Germinal center (tissue), 1 donor: ENCODE measurements at places on chromosomes 2 and 18.

DNA sequence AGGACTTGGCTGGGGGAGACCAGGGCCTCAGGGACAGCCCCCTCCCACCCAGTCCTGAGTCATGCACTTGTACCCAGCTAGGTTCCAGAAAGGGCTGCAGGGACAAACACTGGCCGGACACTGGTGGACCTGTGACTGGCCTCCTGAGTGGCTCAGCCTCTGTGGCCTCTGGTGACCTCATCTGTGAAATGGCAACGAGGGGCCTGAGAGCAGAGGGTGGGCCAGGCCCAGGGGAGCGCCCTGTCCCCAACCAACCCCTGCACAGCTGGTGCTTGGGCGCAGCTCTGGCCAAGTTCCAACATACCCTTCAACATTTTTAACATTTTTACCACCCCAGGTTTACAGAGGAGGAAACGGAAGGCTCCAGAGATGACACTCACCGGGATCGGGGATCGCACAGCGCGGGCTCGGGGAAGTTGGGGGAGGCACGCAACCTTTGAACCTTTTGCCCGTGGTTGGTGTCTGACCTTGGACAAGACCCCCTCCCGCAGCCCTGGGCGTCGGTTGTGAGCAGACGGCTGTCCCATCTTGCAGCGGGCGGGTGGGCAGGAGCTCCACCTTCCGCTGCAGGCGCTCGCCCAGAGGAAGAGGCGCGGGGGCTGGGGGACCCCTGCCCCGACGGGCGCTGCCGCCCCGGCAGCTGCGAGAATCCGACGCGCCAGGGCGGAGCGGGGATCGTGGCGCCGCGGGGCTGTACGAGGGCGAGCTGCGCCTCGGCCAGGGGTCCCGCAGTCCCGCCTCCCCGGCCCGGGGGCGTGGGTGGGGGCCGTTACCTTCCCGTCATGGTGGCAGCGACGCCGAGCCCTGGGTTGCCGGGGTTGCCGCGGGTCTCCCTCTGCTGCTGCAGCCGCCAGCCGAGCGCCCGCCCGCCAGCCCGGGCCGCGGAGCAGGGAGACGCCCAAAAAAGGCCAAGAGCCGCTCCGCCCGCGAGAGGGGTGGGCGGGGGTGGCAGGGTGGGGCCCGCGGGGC, 805 bp downstream of the LIMS2 start:
- DNase-seq, result no peak

DNA sequence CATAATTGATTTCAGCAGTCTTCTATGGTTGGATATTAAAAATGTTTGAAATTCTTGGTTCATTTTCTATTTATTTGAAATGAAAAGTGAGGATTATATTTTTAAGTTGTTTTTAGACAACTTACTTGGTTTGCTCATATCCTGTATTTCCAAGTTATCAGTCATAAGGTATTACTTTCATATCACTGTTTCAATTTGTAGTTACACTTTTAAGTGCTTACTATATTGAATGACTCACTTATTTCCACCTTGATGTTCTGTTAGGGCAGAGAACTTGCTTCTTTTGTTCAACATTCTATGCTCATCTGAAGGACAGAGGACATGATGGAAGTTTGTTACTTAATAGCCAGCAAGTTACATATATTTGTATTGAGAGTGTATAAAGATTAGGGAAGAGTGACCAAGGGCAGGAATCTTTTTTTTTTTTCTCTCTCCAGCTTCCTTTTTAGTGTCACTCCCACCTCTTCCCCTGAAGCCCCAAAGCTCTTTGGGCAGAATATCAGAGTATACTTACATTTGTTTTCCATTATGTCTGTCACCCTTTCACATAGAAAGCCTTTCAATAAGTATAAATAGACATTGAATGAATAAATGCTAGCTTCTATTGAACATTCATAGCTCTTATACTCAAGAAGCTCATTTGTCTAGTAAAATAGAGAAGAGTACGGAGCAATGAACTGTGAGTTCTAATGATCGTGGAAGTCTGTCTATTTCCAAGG, 28.1 kb downstream of the PIK3C3 start:
- DNase-seq, result no peak

GRCh38 chr2:111111101-111111755, 9.5 kb upstream of the BCL2L11 start:
- DNase-seq, result no peak

GRCh38 chr2:70937866-70938585, 2.3 kb downstream of the ATP6V1B1 start:
- DNase-seq, result no peak

DNA sequence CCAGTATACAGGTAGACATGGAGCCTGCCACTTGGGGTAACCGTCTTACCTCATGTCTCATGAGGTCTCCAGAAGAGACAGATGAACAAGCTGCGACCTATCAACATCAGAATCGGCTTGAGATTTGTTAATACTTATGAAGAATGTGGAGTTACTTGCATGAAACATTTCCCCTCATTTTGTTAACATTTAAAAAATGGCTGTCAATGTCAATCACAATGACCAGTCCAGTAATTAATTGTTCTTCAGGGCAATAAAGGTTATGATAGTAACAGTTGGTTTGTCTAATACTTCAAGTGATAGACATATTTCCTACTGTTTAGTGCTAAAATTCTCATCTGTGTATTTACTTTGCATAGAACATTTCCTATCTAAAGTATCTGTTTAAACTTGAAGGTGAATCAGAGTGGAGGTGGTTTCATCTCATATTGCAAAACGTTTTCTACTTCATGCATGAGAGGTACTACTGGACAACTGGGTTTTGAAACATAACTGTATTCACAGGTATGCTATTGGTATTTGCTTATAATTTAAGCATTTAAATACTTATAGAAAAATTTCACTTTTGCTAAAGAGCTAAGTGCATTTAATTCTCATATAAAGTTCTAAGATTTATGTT, 15.1 kb downstream of the SERTAD2 start:
- no peak for DNase-seq

GRCh38 chr2:224802407-224802806, 86.2 kb upstream of the CCDC195 start:
- no peak for DNase-seq

DNA sequence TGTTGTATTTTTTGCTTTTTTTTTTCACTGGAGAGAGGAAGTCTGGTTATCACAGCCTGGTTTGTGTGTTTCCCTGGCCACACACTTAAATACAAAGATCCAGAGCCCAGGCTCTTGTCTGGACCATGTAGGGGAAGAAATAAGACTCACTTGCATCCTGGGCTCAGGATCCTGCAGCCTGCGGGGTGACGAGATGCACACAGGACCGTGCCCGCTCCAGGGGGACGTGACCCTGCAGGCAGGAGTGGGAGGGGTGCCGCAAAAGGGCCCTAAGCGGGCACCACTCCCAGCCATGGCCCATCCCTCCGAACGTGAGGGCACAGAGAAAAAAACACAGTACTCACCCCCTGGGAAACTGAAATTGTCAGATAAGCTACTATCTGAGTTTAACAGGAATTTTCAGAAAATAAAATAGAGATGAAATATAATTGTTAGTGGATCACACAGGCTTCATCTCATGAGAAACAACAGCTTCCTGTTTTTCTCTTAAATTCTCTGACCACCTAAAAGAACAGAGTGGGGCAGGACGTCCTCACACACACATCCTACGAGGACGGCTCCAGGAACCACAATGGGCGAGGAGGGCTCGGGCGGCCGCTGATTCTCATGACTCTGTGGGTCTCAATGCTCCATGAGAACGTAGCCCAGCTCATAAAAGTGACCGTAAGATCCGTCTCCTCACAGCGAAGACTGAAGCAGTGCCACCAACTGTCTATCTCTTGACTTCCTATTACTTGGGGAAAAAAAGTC, 142.6 kb upstream of the ALKAL2 start:
- DNase-seq, result no peak

- peak; percentile 10 for DNase-seq
Observed at GRCh38 chr2:191625016-191625415, 52.9 kb upstream of the NABP1 start.

GRCh38 chr2:37619959-37620300, 51.5 kb downstream of the CDC42EP3 start:
- no peak for DNase-seq

DNA sequence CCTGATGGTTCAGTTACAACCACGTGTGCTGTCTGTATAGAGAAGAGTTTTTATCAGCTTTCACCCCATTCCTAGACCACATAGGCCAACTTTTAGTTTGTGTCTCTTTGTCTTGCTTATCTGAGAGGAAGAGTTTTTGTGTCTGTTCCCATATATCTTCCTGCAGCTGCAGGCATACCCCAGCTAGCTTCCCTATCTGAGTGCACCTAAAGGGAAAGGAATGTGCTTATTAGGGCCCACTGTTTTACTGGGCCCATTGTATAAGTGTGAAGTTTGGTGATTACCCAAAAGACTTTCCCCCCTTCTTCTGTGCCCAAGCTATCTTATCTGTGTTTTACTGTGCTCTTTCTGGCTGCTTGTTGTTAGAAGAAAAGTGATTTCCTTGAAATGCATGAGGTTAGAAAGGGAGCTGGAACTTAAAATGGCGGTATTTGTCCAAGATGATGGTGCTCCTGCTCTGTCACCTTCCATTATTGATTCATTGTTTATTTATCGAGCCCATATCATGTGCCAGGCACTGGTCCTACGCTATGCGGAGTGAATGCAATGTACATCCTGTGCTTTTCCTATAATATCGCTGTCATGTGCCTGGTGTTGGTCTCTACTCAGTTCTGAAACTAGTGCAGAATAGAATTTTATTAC, 57.2 kb downstream of the NYAP2 start:
- no peak for DNase-seq

DNA sequence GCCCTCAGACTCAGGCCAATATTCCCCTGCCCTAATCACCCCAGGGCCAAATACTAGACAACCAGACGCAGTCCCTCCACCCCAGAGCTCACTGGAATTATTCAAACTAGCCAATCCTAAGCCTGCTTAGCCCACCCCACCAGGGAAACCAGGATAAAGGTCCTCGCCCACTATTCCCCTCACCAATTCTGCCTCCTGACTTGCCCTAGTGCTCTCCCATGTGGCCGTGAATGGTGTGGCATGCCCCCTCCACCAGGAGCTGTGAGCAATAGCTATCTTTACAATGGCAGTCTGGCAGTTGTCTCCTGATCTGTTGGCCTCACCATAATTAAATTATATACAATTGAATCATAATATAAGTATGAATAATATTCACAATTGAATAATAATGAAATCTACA, 42.3 kb downstream of the FAM124B start:
- DNase-seq, result peak; percentile 24

DNA sequence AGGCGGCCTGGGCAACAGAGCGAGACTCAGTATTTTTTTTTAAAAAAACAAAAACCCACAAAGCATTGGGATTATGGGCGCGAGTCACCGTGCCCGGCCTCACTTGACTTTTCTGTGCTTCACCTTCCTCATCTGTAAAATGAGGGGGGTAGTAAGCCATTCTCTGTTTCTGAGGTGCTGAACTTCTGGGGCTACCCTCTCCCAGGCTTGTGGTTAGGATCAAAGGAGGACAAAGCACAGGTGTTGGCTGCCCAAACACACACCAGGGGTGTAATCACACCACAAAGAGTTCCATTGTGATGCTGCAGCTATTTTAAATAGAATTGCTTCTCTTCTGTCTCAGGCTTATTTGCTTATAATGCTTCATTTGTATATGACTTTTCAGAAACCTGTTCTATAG, 35.8 kb upstream of the INHBB start:
- no peak for DNase-seq

GRCh38 chr2:8316356-8316755, 365.5 kb upstream of the ID2 start:
- DNase-seq, result no peak

GRCh38 chr2:148201075-148202004, 180.4 kb downstream of the MBD5 start:
- DNase-seq, result peak; percentile 3

- no peak for DNase-seq
Observed at GRCh38 chr18:32749809-32750208, 23.0 kb downstream of the KLHL14 start.

GRCh38 chr2:23637011-23637778, 252.2 kb downstream of the KLHL29 start:
- no peak for DNase-seq

DNA sequence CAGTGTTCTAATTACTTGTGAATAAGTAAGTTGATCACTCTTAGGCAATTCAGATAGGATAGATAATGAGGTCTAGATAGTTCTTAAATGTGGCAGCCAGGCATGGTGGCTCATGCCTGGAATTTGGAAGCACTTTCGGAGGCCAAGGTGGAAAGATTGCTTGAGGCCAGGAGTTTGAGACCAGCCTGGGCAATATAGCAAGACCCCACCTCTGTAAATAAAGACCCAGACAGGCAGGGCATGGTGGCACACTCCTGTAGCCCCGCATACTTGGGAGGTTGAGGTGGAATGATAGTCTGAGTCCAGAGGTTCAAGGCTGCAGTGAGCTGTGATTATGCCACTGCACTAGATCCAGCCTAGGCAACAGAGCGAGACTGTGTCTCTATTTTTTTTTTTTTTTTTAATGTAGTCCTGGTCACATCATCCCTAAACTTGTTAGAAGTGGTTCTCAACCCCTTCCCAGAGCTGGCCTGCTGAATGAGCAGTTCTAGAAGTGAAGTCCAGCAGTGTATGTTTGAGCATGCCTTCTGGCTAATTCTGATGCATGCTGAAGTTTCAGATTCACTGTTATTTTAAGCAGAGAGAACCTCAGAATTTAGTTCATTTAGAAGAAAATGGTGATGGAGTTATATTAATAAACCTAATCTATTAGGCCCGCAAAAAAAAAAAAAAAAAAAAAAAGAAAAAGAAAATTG, 306.2 kb downstream of the PRKCE start:
- DNase-seq, result no peak

- no peak for DNase-seq
Observed at GRCh38 chr2:160474319-160474645, 19.3 kb downstream of the RBMS1 start.

- DNase-seq, result peak; percentile 48
Observed at GRCh38 chr2:42086500-42086953, 38.7 kb downstream of the PKDCC start.

GRCh38 chr2:63571291-63571690, 17.0 kb downstream of the WDPCP start:
- DNase-seq, result no peak

GRCh38 chr2:112977559-112978056, at the start of gene IL36G:
Gene IL36G, plus strand, starts transcription at chr2:112978006. Its CDS starts 633 bp downstream, at chr2:112978639.
- DNase-seq, result no peak

- no peak for DNase-seq
Observed at GRCh38 chr2:118272391-118272790, 184.1 kb downstream of the INSIG2 start.

- no peak for DNase-seq
Observed at GRCh38 chr2:758073-758820, 81.0 kb upstream of the TMEM18 start.

GRCh38 chr2:134301099-134301927, 47.4 kb downstream of the MGAT5 start:
- no peak for DNase-seq
